ENCODE measurements at places on chromosomes 11 and 22.

- no peak for DNase-seq
Observed at GRCh38 chr22:44413211-44413610, 84.8 kb downstream of the RTL6 start.

- no peak for DNase-seq
Observed at GRCh38 chr11:46970913-46971625, 34.5 kb downstream of the CSTPP1 start.

DNA sequence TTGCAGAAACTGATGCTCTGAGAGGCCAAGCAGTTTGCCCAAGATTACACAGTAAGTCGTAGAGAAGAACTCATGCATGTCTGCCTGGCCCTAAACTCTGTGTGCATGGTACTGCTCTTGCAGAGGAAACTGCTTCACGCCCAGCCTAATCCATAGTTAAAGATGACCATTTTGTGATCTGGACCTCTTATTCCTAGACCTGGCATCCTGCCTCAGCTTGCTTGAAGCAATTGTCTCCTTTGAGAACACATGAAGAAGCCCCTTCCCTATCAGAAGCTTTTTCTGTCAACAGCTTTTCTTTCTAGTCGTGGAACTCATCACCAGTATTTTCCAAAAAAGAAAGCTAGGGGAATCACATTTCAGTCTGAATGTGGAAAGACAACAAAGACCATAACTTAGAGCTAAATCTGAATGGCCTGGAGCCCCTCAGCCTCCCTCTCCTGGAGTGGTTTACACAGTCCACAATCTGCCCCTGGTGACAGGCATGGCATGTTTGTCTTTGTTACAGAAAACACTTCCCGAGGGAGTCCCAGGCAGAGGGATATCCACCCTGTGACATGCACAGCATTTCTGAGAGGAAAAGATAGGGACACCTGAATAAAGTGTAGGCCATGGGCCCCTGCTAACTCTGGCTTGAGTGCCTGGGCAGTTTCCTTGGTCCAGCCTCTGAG is 2.9 kb upstream of the FZD4 start:
- DNase-seq, result no peak

DNA sequence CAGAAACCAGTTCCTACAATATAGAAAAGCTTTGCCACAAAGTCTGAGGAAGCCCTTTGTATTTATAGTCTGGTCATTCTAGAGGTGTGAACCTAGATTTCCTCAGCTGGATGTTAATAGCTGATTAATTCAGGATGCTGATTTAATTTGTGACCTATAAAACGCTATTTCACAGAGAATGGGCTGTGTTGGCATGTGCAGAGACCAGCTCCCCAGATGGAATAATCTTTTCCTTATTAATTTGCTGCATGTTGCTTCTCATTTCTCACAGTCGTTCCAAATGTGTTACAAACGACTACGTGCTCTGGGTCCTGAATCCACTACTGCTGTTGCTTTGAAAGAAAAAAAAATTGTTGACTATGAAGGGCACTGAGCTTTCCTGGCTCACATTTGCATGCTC is 49.3 kb downstream of the BDNF start:
- no peak for DNase-seq

- DNase-seq, result no peak
Observed at GRCh38 chr11:57192316-57192715, 10.6 kb downstream of the LRRC55 start.

- no peak for DNase-seq
Observed at GRCh38 chr11:62388999-62389398, 29.8 kb upstream of the SCGB1A1 start.

DNA sequence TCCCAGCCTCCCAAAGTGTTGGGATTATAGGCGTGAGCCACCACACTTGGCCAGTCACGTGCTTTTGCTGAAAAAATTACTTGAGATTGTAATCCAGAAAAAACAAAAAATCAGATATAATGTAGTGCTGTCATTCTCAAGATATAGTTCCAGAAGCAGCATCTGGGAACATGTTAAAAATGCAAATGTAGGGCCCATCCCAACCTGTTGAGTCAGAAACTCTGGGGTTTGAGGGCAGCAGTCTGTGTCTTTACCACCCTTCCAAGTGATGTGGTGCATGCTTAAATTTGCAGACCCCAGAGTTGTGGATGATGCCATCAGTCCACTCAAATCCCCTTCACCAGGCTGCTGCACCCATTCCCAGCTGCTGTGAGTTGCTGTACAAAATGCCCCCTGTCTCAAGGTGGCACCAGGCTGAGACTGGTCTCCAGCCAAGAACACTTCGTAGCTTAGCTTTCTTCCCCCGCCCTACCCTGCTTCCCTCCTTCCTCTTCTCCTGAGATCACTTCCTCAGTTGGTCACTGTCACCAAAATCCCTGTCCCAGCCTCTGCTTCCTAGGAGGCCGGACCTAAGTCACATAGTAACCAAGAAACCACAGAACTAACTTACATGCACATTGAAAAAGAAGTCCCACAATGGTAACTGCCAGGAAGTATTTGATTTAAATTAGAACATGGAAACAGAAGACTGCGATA is 18.2 kb upstream of the ARRB1 start:
- no peak for DNase-seq

Measured in activated T-cell treated with anti-CD3 and anti-CD28 coated beads for 48 hours (primary cell).